ENCODE measurements at places on chromosomes 3 and 15.
A peak's percentile ranks its signal among the peaks of the same experiment; 100 is the strongest.

- no peak for DNase-seq
Measured at GRCh38 chr3:127747066-127747465, 74.3 kb downstream of the ABTB1 start.

DNA sequence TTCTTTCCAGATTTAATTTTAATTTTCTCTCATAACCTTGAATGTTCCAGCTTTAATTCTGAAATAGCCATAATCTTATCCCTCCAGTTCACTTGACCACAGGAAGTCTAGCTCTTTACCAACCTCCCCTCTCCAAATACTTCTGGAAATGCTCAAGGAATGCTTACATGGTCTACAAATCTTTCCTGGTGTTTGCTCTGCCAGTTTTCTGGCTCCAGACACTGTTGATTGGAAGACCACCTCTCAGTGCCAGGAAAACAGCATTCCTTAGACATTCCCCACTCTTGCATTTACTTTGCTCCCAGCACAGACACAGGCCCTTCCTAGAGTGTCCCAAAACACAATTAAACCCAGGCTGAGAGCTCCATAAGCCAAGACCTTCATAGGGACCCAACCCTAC is 98.6 kb downstream of the MESD start:
- DNase-seq: no peak

DNA sequence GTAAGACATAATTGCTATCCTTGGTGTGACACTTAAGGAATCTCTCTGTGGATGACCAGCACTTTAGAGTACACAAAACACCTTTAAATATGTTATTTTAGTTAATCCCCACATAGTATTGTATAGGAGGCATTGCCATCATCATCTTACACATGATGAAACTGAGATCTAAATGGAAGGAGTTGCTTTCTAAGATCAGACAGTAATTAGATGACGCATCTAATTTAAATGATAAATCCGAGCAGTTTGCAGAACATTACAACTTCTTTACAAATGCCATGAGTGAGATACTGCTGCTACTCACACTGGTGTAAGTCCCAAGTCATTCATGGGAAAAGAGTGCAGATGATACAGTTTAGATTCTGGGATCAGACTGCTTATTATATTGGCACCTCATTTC is 431.9 kb downstream of the MFSD1 start:
- DNase-seq: no peak

DNA sequence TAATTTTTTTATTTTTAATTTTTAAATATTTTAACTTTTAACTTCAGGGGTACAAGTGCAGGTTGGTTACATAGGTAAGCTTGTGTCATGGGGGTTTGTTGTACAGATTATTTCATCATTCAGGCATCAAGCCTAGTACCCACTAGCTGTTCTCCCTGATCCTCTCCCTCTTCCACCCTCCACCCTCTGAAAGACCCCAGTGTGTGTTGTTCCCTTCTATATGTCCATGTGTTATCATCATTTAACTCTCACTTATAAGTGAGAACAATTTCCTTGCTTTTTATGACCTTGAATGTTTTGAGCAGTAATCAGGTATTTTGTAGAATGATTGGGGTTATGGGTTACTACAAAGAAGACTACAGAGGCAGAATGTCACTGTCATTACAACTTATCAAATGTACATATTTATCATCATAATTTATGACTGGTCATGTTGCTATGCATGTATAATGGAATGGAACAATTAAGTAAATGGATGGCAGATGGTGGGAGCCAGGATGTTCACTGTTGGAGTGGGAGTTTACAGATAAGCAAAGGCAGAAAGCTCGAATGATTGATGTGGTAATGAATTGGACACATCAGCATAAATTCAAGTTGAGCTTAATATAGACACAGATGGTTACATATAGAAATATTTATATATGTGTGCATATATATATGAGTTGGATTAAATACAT is 563.8 kb upstream of the ROBO1 start:
- no peak for DNase-seq

DNA sequence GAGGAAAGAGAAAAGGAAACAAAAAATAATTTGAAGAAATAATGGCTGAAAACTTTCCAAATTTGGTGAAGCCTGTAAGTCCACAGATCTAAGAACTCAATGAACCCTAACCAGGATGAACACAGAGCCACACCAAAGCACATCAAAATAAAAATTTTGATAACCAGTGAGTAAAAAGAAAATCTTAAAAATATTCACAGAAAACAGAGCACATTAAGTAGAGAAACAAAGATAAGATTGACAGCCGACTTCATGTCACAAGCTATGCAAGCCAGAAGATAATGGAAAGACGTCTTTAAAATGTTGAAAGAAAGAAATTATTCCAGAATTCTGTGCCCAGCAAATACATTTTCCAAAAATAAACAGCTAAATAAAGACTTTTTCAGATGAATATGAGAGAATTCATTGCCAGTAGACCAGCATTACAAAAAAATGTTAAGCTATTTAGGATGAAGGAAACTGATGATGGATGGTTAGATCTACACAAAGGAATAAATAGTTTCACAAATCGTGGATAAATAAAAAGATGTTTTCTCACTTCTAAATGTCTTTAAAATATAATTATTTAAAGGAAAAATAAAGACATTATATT is 140.2 kb upstream of the SKOR1 start:
- DNase-seq: no peak

- no peak for DNase-seq
Measured at GRCh38 chr3:133258358-133258757, 141.5 kb upstream of the BFSP2 start.

- DNase-seq: peak; percentile 37
Measured at GRCh38 chr15:69380100-69380725, 33.9 kb upstream of the KIF23 start.

GRCh38 chr3:111548092-111548491 is 6.1 kb downstream of the CD96 start:
- DNase-seq: no peak

DNA sequence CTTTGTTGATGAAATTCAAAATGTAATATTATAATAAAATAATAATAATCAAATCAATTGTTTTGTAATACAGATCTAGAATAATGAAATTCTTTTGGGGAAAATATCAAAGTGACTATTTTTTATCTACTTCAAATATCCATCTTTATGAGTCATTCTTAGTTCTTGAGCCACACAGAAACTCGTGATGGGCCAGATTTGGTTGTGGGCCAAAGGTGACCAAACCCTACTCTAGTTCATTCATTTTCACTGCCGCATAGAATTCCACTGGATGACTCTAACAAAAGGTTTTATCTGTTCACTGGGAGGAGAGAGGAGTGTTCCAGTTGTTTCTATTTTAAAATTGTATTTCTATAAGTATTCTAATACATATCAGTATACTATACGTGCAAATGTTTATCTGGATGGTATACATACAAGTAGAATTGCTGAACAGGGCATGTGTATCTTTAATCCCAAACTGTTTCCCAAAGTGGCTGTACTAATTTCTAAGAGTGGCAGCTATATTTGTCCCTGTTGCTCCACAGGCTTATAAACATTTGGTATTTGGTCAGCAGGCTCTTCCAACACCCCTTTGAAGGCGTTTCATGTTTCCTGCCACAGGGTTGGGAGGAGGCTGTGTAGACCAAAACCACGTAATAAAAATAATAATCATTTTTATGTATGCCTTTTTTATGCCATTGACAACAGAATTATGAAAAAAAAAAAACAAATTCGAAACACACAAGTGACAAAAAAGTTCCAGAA is 7.3 kb upstream of the RTP3 start:
- DNase-seq: no peak

DNA sequence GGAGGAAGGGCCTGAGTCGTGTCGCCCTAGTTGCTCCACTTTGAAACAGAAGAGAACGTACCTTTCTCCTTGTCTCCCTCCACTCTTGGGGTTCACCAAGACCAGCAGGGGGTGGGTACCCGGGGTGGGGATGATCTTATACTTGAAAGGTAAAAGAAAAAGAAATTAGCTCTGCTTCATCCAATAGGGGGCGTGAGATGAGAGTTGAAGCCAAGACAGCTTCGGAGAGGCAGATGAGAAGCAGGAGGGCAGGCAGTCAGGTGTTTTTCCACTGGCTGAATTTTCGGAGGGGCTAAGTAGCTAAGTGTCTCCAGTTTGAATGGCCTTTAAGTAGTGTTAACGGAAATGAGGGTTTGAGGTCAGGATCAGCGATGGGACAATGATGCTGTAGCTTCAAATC is 100.4 kb downstream of the DGKG start:
- no peak for DNase-seq

DNA sequence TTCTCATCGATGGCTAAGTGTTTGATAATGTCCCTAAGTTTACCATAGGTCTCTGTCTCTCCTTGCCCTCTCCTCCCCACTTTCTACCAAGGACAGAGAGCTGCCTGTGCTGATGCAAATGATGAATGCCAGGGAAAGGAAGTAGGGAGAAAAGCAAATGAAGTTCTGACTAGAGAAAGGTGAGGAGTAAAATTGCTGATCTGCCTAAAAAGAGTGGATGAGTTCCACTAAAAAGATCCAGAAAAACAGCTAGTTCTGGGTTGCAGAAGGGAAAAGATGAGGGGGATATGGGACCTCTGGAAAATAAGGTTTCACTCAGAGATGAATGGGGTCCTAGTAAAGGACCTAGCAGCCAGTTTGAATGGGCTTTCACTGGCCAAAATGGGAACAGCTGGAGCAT is 13.8 kb downstream of the MYZAP start:
- no peak for DNase-seq

DNA sequence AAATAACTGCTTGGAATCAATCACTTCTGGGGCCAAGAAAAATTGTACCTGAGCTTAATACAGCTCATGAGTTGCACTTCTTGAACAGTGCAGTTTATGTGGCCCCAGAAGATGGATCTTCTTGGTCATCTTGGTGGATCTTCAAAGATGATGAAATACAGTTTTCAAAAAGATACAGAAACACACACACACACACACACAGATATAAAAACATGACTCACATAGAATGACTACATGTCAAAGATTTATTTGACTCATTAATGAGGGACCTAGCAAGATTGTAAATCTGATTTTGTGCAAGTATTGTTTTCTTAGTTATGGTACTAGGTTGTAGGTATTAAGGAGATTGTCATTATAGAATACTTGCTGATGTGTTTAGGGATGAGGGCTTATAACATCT is 32.6 kb downstream of the PDCD6IP start:
- no peak for DNase-seq

DNA sequence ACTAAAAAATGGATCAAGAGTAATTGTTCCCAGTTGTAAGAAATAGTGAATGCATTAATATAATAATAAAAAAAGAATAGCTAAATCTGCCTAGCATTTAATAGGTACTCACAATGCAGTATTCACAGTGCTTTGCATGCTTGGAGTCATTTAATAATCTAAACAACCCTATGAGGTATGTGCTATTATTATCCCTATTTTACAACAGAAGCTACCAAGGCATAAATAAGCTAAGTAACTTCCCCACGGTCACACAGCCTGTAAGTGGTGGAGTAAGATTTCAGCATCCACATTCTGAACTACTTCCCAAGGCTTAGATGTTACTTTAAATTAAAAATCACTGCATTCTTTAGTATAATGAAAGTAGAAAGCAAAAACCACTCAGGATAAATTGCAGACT is 102.9 kb downstream of the PLCH1 start:
- no peak for DNase-seq

DNA sequence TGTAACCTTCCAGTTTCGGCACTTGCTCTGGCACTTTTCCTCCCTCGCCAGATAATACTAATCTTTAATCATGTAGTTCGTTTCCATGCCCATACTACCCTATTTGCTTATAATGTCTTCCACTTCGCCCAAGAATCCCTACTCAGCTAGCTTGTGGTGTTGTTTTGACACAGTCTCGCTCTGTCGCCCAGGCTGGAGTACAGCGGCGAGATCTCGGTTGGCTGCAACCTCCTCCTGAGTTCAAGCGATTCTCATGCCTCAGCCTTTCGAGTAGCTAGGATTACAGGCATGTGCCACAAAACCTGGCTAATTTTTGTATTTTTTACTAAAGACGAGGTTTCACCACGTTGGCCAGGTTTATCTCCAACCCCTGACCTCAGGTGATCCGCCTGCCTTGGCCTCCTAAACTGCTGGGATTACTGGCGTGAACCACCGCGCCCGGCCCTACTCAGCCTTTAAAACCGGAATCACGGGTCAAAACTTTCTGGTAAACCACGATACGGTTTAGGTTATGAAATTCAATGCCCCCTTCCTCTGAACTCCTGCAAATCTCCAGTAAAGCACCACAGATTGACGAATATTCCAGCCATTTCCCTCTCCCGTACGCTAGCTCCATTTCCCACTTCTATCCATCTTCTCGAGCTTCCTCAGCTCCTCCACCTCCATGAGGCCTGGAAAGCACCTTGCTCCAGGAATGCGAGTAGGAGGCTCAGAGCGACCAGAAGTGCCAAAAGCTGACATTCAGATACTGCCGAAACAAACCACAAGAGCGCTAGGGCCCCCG is 878 bp upstream of the RAD51 start:
- no peak for DNase-seq

- DNase-seq: no peak
Measured at GRCh38 chr3:129976286-129976685, 1.8 kb downstream of the TRH start.

DNA sequence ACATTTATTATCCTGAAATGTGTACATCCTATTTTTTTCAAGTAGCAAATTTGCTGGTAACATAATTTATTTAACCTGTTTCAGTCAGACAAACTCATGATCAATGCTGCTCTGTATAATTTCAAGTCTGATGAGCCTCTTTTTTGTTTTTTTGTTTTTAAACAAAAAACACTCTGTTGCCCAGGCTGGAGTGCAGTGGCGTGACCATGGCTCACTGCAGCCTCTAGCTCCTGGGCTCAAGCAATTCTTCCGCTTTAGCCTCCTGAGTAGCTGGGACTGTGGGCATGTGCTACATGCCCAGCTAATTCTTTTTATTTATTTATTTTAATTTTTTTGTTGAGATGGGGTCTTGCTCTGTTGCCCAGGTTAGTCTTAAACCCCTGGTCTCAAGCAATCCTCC is 40.1 kb upstream of the CAPN3 start:
- no peak for DNase-seq

GRCh38 chr15:81939604-81940440 is 106.0 kb downstream of the MEX3B start:
- DNase-seq: no peak

- DNase-seq: no peak
Measured at GRCh38 chr3:52022323-52023100, 26.8 kb upstream of the RPL29 start.

GRCh38 chr3:10551821-10552630 is 46.6 kb upstream of the ATP2B2 start:
- DNase-seq: peak; percentile 63

DNA sequence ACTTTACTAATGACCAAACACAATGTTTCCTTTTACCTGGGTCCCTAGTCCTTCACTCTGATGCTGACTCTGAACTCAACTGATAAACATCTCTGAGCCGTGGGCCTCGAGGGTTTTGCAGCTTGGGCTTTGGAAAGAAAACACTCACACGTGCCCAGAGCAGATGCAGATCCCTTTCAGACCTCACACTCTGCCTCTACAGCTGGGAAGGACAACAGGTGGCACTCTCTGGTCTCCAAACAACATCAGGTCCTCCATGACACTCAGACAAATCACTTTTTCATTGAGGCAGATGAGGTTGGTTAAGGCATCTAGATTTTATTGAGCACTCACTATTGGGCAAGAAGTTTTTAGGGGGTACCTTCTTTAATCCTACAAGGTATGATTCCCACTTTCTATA is 64.7 kb upstream of the NTRK3 start:
- no peak for DNase-seq

- DNase-seq: no peak
Measured at GRCh38 chr3:138113326-138113725, 2.1 kb downstream of the DZIP1L start.
